ENCODE measurements at places on chromosomes 11 and 22. TPM values are rescaled to one million over a fixed set of nuclear protein-coding genes. Genes with fewer than 3 reads are reported as not detected.

DNA sequence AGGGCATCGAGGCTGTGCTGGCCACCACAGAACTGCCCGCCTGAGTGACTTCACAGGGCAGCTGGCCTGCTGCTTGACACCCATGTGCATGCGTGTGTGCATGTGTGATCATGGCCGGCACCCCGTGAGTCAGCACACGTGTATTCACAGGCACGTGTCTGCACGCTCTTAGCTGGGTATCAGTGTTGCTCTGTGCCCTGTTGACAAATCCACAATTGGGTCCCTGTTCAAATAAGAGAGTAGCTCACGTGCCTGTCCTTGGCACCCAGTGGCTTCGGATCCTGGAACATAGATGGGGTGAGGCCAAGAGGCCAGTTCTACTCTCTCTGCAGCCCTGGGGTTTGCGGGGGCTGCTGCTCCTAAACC is 14.0 kb downstream of the B3GAT1 start:
- DNase-seq, result no peak

DNA sequence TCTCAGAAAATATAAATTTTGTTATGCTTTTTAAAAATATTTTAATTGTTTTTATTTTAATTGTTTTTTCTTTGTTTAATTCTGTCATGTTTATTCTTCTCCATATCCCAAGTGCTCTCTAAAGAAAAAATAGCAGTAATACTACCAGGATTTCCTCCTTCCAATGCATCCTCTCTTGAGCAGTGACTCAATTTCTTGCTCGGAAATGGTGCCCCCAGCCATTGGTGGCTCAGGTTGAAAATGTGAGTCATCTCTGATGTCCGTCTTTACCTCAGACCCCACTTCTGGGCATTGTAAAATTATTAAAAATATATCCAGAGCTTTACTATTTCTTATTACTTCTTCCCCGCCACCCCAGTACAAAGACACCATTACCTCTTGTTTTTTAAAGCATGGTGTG is 898.5 kb downstream of the METTL15 start:
- no peak for DNase-seq

DNA sequence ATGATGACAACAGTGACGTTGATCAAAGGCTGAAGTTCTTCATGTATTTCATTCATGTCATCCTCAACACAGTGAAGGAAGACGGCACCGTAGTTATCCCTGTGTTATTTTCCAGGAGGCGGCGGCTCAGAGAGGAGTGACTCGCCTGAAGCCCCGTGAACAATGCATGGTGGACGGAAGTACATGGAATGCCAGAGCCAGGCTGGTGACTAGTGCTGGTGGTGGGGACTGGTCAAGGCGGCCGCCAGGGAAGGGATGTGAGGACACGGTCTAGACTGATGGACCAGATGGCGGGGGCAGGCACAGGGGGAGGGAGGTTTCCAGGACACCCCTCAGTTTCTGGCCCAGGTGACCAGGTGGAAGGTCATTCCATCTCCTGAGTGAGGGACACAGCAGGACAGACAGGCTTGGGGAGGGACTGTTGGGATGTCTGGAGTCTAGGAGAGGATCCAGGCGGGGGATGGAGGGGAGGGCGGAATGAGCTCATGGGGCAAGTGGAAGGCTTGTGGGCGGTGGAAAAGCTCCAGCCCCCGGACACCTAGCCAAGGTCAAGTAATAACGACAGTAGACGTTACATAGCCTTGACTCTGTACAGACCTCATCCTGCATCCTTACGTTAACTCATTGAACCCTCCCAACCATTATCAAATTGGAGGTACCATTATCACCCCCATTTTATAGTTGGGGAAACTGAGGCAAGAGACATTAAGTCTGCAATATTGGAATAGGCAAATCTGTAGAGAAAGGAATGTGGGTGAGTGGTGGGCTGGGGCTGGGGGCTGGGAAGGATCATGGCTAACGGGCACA is 16.0 kb upstream of the PICK1 start:
- no peak for DNase-seq

GRCh38 chr22:23563111-23563510 is 17.0 kb downstream of the IGLL1 start:
- DNase-seq, result no peak

- DNase-seq, result no peak
Observed at GRCh38 chr11:9951807-9952206, 287.9 kb downstream of the SWAP70 start.

Gene RFPL3
- not detected for polyA plus RNA-seq

Gene PANX3
- not detected for polyA plus RNA-seq

Gene MAP4K2
- polyA plus RNA-seq, result 16.7 TPM

All from left renal pelvis (tissue), 4 donors.